Jurkat, Clone E6-1 (cell line): ENCODE measurements at places on chromosomes 7 and 10.

DNA sequence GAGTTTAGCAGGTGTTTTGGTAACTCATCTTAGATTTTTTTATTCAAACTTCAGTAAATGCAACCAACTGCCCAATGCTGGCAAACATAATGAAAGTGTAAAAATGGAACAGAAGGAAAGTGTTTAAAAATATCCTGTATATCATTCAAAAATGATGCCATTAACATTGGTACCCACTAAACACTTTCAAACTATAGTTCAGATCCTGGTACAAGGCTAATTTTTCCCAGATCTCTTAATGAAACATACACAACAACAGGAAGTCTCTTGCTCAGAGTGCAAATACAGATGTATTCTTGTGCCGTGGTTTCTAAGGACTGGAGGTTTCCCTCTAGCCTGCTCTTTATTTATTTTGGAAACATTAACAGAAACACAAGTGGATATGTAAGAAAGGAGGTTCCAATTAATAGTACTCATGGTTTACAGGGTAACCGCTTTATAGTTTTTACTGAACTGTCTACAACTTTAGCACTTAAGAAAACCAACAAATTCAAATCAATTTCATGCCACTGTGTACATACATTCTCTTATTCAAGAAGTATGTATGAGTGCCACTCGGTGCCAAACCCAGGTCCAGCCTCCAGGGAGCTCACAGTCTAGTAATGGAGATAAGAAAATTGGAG lies 176.0 kb upstream of the AKR1E2 start:
- no peak for DNase-seq

DNA sequence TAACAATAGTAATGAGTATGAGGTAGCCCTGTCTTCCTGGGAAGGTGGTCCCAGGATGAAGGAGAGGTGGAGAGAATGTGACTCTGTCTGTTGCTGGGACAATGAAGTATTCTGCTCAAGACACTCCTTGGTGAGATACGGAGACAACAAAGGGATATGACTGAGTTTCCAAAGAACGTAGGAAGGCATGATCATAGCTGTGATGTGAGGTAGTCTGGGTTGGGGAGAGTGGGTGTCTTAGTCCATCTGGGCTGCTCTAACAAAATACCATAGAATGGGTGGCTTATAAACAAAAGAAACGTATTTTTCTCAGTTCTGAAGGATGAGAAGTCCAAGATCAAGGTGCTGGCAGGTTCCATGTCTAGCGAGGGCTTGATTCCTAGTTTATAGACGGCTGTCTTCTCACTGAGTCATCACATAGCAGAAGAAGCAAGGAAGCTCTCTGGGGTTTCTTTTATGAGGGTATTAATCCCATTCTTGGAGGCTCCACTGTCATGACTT lies 84.9 kb upstream of the RHOBTB1 start:
- no peak for DNase-seq

- DNase-seq: no peak
Observed at GRCh38 chr7:6889252-6889812, 63.3 kb upstream of the CCZ1B start.

DNA sequence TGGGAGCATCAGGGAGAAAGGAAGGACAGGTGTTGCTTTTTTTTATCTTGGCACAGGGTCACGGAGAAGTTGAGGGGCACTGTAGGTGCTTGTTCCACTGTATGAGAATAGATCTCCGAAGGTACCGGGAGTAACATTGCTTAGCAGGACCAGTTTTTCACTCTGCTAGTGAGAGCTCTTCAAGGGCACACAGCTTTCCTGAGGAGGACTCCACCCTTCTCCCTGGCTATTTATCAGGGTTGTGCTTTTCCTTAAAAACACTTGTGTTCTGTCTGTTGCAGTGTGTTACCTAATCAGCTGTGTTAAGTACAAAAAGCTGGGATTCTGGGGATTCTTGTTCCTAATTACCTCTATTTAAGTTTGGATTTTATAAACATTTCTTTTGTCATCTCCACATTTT lies 160.5 kb downstream of the SND1 start:
- DNase-seq: no peak

DNA sequence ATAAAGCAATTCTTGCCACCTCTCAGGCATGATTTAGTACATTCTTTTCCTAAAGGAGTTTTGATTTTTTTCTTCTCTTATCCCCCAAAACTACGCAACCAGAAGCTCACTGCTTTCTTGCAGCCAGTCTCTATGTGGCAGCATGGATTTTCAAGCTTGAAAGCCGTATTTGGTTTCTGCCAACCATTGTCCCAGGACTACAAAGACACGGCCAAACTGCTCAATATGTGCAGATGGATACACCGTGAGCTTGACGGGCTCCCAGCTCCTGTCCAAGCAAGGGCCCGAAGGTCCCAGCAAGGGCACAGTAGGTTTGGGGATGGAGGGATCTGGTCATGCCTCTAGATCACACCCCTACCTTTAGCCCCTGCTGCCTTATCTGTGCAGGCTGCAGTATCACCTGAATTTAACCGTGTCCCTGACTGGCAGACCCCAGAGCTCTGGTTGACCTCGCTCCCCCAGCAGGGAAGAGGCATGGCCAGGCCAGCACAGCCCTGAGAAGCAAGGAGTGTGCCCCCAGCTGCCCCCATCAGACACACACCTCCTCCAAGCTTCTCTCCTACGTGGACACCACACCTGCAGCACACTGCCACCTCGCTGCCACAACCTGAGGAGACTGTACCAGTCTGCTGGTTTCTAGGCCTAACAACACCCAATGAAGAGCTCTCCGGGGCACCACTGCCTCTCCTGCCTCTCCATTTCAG lies 86.8 kb downstream of the COBL start:
- DNase-seq: no peak

GRCh38 chr7:155591055-155591775 lies 44.9 kb upstream of the CNPY1 start:
- DNase-seq: peak; percentile 48

DNA sequence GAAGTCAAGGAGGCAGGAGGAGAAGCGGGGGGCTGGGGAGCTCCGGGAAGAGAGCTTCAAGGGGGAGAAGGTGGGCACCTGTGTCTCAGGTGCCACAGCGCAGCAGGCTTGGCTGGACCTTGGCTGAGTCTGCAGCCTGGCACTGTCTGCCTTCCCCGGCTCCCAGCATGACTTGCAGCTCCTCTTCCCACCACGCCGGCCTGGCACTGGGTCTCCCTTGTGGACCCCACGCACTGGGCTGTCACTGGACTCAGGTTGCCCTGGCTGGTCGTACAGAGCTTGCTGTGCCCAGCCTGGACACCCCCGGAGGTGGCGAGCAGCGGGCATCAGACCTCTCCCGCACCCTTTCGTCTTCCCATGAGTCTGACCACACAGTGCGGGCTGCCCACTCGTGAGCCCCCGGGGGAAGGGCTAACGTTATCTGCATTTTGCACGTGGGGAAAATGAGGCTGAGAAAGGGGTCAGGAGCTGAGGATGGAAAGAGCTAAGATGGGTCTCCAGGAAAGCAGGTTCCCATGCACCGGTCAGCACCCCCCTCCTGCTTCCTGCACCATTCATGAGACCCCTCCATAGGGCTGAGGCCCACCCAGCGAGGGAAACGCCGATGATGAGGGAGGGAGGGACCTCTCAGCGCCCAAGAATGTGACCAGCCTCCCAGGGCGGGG lies 40.3 kb upstream of the PSMG3 start:
- DNase-seq: no peak

DNA sequence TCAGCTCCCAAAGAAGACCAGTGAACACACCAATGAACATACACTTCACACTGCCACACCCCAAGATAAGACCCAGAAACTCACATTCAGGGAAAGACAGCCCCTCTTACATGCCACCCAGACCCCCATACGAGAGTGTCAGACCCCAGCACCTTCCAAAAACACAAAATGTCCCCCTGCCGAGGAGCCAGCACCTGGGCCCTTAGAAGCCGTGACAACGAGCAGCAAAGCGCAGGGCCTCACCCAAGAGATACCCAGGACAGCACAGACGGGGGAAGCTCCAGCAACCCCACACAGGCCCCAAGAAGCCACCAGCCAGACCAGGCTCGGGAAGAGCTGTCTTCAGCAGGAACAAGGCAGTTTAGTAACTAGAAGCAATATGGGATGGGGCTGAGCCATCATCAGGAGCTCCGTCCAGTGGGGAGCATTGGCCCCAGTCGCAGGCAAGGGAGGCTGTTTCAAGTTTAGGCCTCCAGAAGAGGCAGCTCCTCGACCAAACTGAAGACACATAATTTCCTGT lies 243.6 kb downstream of the PTPRN2 start:
- no peak for DNase-seq

- no peak for DNase-seq
Observed at GRCh38 chr10:101094121-101094879, 32.5 kb downstream of the KAZALD1 start.

DNA sequence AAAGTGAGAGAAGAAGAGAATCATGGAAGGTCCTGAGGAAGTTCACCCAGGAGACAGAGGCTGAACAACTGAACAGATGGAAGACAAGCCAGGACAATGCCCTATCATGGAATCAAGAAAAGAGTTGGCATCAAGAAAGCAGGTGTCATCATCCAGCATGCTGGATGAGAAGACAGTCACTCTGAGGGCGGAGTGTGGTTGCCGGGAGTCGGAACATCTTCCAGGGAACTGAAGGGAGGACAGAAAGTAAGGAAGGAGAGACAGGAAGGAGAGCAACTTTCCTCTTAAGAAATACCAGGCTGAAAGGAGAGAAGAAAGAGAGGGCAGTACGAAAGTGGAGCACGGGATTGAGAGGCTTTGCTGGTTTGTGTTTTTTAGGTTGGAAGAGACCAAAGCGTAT lies 654.5 kb upstream of the CELF2 start:
- no peak for DNase-seq
